Stimulated activated CD4-positive, alpha-beta T cell treated with anti-CD3 and anti-CD28 coated beads, Interleukin-4, amount 100 ng/mL, for 4 hours (primary cell): ENCODE measurements at places on chromosomes 13 and 19.

DNA sequence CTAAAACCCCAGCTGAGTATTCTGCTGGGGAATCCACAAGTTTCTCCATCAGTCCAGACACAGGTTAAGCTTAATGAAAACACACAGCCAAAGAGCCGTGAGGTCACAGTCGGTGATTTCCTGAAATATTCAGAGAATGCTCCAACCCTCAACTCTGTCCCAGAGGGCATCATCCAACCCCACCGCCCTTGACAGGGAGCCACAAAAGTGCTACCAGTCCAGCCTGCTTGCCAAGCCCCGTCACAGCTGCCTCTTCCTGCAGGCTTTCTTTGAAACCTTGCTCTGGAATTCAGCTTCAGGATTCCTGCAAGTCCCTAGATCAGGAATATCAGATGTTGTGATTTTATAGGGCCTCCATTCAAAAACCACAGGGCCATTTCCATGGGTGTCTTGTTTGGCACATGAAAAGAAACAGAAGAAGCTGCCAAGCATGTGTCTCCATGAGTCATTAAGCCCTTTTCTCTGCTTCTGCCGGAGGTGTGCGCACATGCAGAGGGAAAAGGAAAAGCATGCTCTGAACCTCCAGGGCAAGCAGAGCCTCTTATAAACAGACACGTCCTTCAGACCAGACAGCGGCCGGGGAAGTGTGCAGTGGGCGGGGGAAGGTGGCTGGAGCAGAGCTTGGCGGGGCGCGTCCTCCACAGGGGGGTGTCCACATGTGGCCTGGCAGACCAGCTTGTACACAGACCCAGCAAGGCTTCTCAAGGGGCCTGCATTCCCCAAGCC, 164.7 kb downstream of the KATNAL1 start:
- DNase-seq: no peak

DNA sequence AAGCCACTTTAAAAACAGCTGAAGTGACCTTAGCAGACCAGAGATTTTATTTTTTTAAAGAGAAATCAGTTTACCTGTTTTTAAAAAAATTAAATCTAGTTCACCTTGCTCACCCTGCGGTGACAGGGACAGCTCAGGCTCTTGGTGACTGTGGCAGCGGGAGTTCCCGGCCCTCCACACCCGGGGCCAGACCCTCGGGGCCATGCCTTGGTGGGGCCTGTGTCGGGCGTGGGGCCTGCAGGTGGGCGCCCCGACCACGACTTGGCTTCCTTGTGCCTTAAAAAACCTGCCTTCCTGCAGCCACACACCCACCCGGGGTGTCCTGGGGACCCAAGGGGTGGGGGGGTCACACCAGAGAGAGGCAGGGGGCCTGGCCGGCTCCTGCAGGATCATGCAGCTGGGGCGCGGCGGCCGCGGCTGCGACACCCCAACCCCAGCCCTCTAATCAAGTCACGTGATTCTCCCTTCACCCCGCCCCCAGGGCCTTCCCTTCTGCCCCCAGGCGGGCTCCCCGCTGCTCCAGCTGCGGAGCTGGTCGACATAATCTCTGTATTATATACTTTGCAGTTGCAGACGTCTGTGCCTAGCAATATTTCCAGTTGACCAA, 10.8 kb downstream of the PLPPR3 start:
- DNase-seq: no peak

- no peak for DNase-seq
These were observed 49.4 kb upstream of the TNFSF11 start for GRCh38 chr13:42524487-42525034.

DNA sequence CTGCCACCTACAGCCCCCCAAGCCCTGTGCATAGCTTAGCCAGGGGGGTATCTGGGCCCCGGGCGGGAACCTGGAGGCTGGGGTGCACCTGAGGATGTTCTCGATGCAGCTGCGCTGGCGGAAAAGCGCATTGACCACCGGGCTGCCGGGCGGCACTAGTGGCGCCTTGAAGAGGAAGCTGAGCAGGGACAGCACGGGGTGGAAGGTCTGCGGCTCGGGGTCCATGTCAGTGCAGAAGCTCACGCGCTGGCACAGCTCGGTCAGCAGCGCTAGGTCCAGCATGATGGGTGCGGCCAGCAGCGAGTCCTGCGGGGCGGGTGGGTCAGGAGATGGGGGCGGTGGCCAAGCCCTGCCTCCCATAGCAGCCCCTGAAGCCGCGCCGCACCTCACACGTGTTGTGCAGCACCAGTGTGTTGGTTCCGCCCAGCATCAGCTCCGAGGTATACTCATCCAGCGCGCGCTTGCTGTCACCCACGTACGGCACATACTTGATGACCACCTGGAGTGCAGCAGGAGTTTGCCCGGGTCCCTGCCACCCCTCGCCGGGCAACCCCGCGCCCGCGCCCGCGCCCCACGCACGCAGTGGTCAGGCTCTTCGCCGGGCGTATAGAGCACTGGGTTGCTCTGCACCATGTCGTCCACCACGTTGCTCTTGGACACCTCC, 2.6 kb downstream of the ISYNA1 start:
- DNase-seq: no peak

- no peak for DNase-seq
These were observed 26.3 kb downstream of the DNMT1 start for GRCh38 chr19:10168386-10168948.

GRCh38 chr19:2336528-2337328, 8.2 kb downstream of the SPPL2B start:
- DNase-seq: no peak

GRCh38 chr13:105918842-105919741, 616.4 kb downstream of the EFNB2 start:
- no peak for DNase-seq

DNA sequence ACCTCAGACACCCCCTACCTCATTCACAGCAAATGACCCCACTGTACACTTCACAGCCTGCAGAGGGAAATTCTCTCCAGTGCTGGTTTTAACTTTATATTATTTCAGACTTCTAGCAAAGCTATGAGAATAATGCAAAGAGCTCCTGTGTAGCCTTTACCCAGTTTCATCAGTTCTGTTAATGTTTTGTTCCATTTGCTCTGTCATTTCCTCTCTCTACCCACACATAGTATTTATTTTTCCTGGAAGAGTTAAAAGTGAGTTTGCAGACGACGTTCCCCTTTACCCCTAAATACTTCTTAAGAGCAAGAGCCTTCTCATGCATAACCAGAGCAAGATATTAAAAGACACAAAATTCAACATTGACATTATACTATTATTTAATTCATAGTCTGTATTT, 49.9 kb upstream of the ADGRE1 start:
- DNase-seq: no peak

GRCh38 chr13:52010890-52011631, at the start of gene ATP7B:
TSS of gene ATP7B (minus strand) at chr13:52011450. CDS start at chr13:52011337, 113 bp downstream.
- peak; percentile 23 for DNase-seq

DNA sequence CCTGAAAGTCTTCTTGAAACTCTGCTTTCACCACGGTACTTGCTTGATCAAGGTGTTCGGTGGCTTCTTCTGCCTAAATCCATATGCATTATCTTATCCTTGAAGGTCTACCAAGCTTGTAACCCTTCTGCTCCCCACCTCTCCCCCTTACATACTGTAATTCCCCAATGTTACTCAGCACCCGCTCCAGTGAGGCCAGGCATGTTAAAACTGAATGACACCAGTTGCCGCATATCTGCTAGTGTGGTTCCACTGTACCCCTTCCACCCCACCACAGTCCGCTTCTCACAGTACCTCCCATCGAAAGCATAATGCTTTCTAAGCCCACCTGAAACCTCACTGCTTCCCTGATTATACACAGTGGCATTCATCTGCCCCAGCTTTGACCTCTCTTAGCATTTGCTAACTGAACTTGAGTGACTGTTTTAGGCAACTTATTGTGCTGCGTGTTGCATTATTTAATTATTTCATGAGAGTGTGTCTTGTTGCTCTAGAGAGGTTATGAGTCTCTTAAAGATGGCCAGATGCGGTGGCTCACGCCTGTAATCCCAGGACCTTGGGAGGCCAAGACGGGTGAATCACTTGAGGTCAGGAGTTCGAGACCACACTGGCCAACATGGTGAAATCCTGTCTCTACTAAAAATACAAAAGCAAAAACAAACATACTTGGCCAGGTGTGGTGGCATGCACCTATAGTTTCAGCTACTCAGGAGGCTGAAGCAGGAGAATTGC, 87.6 kb upstream of the MBNL2 start:
- no peak for DNase-seq

GRCh38 chr13:96779691-96780090, 214.6 kb downstream of the OXGR1 start:
- no peak for DNase-seq

- DNase-seq: no peak
These were observed 199.9 kb downstream of the DIAPH3 start for GRCh38 chr13:59963827-59964226.

- no peak for DNase-seq
These were observed 138.2 kb downstream of the SLC7A1 start for GRCh38 chr13:29457299-29457698.

DNA sequence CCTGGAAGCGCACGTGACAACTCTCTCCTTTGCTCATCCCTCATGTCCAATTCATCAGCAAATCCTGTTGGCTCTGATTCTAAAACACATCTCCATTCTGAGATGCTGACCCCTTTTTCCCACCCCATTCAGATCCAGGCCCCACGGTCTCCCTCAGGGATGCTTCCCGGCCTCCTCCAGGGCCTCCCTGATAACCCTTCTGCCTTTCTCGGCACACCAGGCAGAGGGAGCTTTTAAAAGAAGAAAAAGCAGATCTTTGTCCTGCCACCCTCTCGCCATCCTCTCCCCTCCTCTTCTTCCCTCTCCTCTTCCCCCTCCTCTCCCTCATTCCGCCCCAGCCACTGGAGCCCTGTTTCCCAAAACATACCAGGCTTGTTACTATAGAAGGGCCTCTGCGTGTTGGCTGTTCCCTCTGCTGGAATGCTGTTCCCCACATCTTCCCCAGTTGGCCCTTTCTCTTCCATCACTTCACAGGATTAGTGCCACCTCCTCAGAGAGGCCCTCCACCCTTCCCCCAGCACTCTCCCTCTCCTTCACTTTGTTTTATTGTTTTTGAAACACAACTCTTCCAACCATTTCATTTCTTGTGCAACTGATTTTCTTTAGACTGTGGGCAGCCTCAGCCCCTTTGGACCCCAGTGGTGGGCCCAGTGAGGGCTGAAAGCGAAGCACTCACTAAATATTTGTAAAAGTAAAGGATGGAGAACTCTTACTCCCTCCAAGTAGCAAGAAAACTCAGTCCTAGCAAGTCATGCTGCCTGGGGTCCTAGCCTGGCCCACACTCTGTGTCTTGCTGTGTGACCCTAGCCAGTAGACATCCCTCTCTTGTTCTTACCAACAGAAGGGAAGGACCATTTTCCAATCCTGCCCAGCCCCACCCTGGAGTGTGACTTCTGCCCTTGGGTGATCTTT, 2.5 kb upstream of the CRLF1 start:
- no peak for DNase-seq

DNA sequence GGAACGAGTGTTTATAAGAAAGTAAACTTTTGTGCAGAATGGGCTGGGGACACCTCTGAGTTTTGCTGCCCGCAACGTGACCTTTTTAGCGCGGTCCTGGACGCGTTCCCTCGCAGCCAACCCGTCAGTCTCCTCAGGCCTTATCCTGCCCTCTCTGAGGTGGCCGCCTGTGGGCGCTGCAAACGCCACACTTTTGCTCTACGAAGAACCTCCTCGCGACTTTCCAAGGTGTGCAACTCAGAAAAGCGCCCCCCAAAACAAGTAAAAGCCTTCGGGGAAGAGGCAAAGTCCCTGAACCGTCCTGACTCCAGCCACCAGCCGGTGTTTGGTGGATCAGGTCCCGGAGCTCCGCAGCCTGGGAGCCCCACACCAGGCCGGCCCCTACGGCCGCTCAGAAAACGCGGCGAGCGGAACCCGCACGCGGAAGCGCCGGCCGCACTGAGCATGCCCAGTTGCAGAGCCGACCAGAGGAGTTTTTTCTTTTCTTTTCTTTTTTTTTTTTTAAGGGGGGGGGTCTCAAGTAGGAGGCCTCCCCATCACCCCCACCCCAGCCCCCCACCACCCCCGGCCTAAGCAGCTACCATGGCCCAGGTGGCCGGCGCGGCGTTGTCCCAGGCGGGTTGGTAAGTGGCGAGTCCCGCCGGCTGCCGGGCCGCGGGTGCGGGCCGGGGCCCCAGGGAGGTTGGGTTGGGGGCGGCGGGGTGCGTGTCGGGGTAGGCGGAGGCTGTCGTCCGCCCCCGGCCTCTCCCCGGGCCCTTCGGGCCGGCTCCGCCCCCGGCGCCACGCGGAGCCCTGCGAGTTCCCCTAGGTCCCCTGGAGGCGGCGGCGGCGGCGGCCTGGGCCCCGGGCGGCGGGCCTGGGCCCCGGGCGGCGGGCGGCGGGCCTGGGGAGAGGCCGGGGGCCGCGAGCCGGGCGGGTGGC, at the start of gene TDRD3:
Gene TDRD3, plus strand, starts transcription at position 438 of the 921 bp plus-strand sequence. Its CDS starts 145 bp downstream, at position 583.
- DNase-seq: peak; percentile 75

- DNase-seq: no peak
These were observed 153.5 kb downstream of the RFC3 start for GRCh38 chr13:33971562-33971819.

GRCh38 chr13:61777899-61778298, 362.2 kb upstream of the PCDH20 start:
- no peak for DNase-seq

DNA sequence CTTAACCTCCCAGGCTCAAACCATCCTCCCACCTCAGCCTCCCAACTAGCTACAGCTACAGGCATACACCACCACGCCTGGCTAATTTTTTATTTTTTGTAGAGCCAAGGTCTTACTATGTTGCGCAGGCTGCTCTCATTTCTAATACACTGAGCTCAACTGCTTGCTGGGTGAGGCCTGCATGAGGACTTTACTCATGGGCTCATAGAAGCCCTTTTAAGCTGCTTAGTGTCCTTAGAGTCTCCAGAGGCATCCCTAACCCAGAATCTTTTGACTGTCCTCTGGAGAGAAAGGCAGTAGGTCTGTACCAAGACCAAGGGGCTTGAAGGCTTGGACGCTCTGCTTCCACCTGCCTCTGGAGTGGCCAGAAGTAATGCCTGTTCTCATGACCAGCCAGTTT, 141.6 kb downstream of the TM9SF2 start:
- no peak for DNase-seq

DNA sequence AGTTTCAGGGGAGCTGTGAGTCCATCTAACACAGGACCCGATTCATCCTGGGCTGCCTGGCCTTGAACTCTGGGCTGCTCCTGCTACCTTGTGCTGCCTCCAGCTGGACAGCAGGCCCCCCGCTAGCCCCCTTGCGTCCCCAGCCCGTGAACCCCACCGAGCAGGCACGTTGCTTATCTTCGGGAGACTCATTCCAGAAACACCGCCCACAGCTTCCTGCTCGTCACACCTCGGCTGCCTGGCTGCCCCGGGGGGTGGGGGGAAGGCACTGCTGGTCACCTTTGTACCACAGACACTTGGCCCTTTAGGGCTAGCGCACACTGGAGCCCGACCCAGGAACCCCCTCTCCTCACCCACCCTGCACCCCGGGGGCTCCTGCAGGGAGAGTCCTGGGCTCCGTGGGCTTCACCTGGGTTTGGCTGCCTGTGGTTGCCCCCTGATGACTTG, 48.1 kb downstream of the CRTC1 start:
- no peak for DNase-seq
